ENCODE measurements at places on chromosomes 5 and 9.
A peak's percentile ranks its signal among the peaks of the same experiment; 100 is the strongest.

DNA sequence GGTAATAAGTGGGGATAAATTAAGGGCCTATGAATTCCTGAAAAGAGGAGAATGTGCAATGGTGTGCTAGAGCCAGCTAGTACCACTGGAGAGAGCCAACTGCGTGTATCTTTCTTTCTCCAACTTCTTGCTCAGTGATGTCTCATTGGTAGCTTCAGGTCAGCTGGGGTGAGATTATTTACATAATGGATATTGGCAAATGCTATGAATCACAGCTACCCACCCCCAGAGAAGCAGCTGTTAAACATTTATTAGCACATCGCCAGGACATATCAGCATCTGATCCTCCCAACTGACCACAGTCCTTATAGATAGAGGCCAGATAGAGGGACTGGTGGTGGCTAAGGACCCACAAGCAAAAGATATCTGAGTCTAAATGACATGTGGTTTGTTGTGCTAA is 421.3 kb downstream of the ACTL7B start:
- no peak for DNase-seq

GRCh38 chr5:91367344-91367743 is 15.8 kb downstream of the ARRDC3 start:
- no peak for DNase-seq

GRCh38 chr9:92035687-92036410 is 79.4 kb downstream of the SPTLC1 start:
- no peak for DNase-seq

DNA sequence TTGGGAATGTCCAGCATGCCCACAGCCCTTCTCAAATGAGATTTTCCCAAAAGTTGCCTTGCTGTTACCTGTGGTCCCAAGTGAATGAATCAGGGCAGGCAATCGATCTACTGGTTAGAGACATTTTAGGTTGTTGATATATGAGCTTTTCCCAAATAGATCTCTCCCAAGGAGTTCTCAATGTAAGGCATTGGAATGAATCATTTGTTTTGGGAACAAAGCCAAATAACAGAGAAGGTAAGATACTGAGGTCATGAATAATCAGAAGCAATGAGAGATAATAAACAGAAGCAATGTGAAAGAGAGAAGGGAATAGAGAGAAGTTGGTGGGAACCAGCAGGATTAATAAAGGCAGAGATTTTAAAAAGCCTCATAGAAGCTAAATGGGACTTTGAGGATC is 93.6 kb upstream of the FER start:
- no peak for DNase-seq

GRCh38 chr9:93634311-93635185 is 58.2 kb downstream of the PHF2 start:
- DNase-seq = no peak

DNA sequence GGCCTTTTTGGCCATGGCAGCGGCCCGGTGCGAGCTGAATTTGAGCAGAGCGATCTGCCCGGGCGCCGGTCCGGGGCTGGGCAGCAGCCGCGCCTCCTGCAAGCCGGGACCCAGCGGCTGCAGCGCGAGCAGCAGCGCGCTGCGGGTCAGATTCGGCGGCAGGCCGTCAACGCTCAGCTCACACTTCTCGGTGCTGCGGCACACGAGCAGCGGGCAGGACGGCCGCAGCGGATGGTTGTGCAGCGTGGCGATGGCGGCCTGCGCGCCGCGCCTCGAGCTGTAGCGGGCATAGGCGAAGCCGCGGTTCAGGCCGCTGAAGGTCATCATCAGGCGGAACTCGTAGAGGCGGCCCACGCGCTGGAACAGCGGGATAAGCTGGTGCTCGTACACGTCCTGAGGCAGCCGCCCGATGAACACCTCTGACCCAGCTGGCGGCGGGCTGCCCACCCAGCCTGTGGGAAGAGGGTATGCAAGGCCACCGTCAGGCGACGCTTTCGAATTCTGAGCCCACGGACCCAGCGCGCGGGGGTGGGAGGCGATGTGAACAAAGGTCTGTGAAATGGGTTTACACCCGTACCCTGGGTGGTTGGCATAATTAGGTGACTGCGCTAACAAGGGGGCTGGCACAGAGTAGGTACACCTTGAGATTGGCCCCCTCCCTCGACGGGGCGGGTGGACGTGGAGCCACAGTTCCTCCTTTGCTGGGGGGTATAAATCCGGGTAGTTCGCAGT is 755 bp downstream of the DND1 start:
- DNase-seq = no peak

GRCh38 chr5:43038496-43038989 is 1.6 kb downstream of the ANXA2R start:
- DNase-seq = no peak

DNA sequence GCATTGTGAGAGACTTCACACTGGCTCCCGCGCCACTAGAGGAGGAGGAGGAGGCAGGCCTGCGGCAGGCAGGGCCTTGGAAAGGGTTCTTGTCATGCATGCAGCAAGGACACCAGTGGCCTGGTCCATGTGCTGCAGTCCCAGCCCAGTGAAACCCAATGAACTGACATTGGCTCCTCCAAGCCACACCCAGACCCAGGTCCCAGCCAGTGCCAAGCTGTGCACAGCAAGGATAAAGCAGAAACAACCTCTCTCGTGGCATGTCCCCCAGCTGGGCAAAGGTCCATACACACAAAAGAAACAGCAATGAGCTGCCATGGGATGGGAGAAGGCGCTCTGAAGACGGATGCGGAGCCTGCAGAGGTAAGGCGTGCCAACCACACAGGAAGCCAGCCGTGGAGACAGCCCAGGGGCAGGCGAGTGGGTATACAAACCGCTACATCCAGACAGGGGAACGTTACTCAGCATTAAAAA is 89.2 kb downstream of the SEMA4D start:
- peak; percentile 70 for DNase-seq

GRCh38 chr5:136330353-136331038 is 34.8 kb downstream of the TRPC7 start:
- no peak for DNase-seq

- no peak for DNase-seq
Measured at GRCh38 chr9:96423322-96423984, 5.3 kb upstream of the ZNF367 start.

GRCh38 chr9:79224672-79225433 is 346.9 kb upstream of the TLE4 start:
- DNase-seq = no peak

DNA sequence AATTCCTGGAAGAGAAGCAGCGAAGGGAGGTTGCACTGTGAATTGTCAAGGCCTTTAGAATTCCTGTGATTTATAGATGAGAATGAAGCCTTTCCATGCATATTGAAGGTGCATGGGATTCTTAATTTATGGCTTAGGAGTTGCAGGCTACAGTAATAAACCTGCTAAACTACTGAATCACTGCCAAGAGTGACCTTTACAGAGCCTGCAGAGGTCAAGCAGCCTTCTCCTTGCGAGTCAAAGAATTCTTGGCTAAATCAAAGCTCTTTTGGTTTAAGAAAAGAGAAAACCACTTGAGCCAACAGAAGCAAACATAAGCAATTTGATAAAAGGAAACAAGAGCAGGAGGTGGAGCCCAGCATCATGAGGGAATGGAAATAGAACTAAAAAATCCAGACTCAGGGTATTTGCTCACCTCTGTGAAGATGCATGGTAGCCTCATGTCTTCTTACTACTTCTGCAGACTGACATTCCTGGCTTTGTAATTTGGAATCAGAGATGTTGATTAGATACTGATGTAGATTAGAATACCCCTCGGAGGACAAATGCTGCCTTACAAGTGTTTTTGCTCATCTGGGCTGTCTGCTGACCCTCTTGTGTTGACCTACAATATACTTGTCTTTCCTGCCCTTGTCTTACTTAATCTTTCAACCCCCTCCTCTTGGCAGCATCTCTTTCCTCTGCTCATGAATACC is 90.3 kb upstream of the IFNK start:
- DNase-seq = no peak

DNA sequence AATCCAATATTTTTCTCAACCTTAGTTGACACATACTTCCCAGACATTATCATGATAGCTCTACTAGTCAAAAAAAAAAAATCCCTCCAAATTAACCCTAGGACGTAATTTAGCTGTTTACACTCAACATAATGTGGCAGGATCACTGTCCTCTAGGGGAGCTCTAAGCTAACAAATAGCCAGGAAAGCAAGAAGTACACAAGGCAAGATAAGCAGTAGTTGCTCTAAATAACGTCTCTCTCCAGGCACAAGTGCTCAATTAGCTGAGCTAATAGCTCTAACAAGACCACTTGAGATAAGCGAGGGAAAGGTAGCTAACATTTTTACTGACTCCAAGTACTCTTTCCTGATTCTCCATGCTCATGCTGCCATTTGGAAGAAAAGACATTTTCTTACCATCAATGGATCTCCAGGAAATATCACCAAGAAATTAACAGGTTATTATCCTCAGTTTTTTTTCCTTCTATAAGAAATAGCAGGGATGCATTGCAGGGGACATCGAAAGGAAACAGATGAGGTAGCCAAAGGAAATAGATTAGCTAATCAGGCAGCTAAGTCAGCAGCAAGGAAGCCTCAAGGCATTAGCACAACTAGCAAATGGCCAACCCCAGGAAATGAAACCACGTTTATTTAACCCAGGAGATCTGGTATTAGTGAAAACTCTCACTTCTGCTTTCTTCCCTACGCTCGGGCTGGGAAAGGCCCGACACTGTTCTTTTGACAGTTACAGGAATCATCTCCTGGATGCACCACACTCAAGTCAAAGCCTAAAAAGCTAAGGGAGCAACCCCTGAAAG is 614.1 kb downstream of the PTPRD start:
- no peak for DNase-seq

GRCh38 chr5:132055808-132056609 is 4.4 kb upstream of the IL3 start:
- DNase-seq = no peak

- DNase-seq = no peak
Measured at GRCh38 chr5:131545845-131546244, 89.2 kb downstream of the RAPGEF6 start.

DNA sequence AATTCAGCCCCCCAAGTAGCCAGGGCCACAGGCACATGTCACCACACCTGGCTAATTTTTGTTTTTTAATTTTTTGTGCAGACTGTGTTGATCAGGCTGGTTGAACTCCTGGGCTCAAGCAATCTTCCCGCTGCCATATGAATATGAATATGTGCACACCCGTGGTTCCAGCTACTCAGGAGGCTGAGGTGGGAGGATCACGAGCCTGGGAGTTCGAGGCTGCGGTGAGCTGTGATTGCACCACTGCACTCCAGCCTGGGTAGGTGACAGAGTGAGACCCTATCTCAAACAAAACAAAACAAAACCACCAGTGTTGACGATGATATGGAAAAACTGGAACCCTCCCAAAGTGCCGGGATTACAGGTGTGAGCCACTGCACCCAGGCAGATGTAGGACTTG is 32.0 kb downstream of the EHMT1 start:
- no peak for DNase-seq

GRCh38 chr9:79572608-79573411 is 1.0 kb downstream of the TLE4 start:
- DNase-seq = peak; percentile 69

GRCh38 chr9:33750307-33750838 is 45.0 kb upstream of the PRSS3 start:
- DNase-seq = no peak

DNA sequence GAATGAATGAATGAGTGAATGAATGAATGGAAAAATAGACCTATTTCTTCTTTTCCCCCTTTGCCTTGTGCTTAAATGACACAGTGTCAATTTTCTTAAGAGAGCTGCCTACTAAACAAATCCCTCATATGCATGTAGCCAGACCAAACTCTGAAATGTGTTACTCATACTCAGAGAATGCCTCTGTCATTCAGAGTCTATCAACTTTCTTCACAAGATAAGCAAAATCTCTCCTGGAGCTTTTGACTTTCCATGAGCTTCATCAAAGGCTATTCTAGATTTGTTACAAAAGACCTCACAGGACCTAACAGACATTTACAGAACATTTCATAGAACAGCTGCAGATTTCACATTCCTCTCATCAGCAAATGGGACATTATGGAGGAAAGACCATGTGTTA is 275.7 kb upstream of the MSX2 start:
- no peak for DNase-seq

- no peak for DNase-seq
Measured at GRCh38 chr9:99605016-99605743, 216.5 kb upstream of the NR4A3 start.

DNA sequence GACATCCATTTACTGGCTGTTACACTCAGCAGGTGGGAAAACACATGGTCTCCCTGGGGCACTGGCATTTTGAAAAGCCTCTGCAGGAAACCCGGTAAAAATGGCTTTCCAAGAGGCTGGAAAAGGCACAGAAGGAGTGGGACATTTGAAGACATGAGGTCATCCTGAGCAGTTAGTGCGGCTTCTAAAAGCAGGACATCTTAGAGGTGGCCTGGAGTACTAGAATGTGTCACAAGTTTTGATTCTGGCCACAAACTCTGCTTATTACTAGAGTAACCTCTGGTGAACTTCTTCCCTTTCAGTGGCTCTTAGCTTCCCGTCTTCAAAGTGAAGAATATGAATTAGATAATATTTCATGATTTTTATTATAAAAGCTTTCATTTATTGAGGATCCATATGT is 423.0 kb upstream of the BRINP1 start:
- no peak for DNase-seq

- DNase-seq = no peak
Measured at GRCh38 chr5:55851675-55851979, 470 bp downstream of the IL31RA start.

- DNase-seq = no peak
Measured at GRCh38 chr5:1722877-1723276, 76.8 kb downstream of the MRPL36 start.

GRCh38 chr9:947985-948384 is 28.5 kb upstream of the DMRT3 start:
- DNase-seq = no peak
